Osteoblast (primary cell): ENCODE measurements at places on chromosomes 1 and 21. TPM values are rescaled to one million over a fixed set of nuclear protein-coding genes. Genes with fewer than 3 reads are reported as not detected.
A peak's percentile ranks its signal among the peaks of the same experiment; 100 is the strongest.

DNA sequence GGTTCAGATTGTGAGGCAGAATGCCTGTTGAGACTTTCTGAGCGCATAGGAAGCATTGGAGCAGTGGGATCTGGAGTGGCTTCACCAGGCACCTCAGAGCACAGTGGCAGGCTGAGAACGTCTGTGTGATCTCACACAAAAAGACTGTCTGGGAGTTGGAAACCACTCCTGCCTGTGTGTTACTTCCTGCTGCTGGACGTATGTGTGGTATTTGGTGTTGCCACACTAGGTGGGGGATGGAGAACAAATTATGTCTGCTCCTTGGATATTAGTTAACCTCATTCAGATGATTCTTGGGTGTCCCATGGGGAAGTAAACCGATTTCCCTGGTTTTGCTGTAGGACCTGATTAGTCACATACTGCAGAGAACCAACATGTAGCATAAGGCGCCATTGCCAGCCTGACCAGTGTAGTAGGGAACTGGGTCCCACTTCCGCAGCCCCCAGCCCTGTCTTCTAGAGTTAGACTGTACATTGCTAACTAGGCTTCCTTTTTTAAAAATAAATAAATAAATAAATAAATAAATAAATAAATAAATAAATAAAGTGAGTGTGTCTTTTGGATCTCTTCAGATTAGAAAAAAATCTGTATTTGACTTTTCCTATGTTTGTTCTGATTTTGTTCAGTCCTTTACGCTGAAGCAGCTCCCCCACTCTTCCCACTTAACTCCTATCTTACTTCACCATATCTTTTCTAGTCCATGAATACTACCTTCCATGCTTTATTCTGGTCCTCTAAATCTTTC, 26.9 kb downstream of the UCK2 start:
- H3K36me3 ChIP-seq: no peaks in the 10 kb centered on the region
- H3K4me1 ChIP-seq: peaks cover 57% of the 10 kb centered on the region
- H3K27me3 ChIP-seq: no peaks in the 10 kb centered on the region
- peak overlapping the region; percentile 46 for H3K4me3 ChIP-seq
- peak; percentile 92 for DNase-seq

GRCh38 chr1:155022927-155023236, 10.7 kb downstream of the DCST2 start:
- H3K36me3 ChIP-seq: no peaks in the 10 kb centered on the region
- H3K27me3 ChIP-seq: no peaks in the 10 kb centered on the region
- no peak overlapping the region for H3K27ac ChIP-seq

DNA sequence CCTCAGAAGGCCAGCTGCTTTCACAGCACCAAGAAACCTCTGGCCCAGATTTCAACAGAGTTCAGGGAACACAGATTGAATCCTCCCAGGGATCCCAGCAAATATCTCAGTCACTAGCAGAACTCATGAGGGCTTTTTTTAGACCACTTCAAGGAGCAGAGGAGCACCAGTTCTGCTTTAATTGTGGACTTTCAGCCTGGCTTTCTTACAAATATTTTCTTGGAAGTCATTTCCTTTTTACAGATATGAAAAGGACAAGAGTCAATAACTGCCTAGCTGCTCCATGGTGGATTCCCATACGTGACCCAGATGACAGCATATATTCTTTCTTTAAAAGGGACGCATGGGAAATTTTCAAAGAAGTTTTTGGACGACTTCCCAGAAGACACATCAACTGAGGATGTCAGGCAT, 6.4 kb upstream of the LRRC8B start:
- no peaks in the 10 kb centered on the region for H3K27me3 ChIP-seq
- H3K36me3 ChIP-seq: no peaks in the 10 kb centered on the region
- H3K27ac ChIP-seq: no peak overlapping the region
- DNase-seq: no peak

DNA sequence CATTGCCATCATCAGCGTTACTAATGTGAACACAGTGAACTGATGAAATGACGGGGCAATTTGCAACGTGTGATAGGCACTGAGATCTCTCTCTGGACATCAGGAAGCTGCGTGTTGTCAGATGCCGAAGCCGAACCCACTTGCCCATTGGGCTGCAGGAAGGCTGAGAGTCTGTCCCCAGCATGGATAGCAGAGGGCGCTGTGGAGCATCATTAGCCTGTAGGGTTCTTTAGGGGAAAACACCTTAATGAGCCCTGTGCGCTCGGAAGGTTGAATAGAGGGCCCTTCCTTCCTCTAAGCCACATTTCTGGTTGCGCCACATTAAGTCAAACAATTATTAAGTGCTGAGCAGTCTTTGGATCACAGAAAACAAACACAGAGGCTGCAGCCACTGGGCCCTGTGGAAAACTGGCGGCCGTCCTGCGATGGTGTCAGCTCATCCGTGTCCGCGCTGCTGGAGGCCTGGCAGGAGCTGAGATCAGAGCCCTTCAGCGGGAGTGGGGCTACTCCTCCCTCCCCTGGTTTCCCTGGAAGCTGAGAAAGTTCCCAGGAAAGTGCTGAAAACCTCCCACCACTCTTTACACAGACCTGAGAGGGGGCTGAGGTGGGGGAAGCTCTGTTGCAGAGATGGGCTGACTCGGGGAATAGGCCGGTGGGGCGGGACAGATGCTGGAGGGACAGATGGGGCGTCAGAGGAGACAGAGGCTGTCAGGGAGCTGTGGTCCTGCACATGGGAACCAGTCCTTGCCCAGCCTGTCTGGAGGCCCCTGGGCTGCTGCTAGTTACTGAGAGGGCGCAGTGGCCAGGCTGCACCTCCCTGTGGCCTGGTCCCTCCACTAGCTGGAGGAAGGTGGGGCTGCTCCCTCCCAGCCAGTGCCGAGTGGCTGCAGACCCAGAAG, 12.7 kb downstream of the TFF2 start:
- no peaks in the 10 kb centered on the region for H3K4me1 ChIP-seq
- no peak overlapping the region for H3K4me3 ChIP-seq
- DNase-seq: no peak
- peaks cover 16% of the 10 kb centered on the region for H3K27me3 ChIP-seq
- H3K36me3 ChIP-seq: no peaks in the 10 kb centered on the region

DNA sequence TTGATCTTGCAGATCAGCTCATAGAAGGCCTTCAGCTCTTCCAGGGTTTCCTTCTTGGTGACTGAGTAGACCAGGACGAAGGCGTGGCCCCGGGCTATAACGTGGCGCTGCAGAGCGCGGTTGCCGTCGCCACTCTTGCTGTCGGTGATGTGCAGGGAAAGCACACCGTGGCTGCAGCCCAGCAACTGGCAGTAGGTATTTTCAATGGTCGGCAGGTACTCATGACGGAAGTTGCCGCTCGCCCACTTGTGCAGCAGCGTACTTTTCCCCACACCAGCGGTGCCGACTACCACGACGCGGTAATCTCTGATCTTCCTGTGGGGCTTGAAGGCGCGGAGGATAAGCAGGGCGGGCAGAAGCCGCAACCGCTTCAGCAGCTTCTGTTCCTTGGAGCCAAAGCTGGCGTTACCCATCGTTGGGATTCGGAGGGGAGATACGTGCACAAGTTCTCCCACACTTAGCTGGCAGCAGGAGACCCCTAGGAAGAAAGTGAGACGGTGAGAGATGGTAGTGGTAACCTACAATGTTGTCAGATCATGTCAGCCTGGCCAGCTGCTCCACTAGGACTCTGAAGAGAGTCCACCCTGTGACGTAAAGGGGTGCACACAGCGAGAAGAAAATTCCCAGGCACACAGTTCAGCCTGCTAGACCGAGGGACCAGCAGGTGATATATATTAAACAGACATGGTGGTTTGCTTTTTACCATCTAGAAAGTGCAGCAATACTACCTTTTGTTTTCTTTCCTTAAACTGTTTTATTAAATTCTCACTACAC, 3.4 kb downstream of the DIRAS3 start:
- no peaks in the 10 kb centered on the region for H3K36me3 ChIP-seq
- no peak overlapping the region for H3K4me3 ChIP-seq
- no peaks in the 10 kb centered on the region for H3K4me1 ChIP-seq
- no peak overlapping the region for H3K27ac ChIP-seq
- H3K27me3 ChIP-seq: peaks cover 2% of the 10 kb centered on the region

- H3K4me3 ChIP-seq: no peak overlapping the region
- no peaks in the 10 kb centered on the region for H3K27me3 ChIP-seq
- DNase-seq: peak; percentile 84
- H3K27ac ChIP-seq: no peak overlapping the region
Measured at GRCh38 chr1:59292562-59292961, 4.3 kb upstream of the FGGY start.

GRCh38 chr1:240947438-240948224, 335.7 kb upstream of the GREM2 start:
- DNase-seq: no peak
- no peak overlapping the region for H3K27ac ChIP-seq
- no peaks in the 10 kb centered on the region for H3K36me3 ChIP-seq

DNA sequence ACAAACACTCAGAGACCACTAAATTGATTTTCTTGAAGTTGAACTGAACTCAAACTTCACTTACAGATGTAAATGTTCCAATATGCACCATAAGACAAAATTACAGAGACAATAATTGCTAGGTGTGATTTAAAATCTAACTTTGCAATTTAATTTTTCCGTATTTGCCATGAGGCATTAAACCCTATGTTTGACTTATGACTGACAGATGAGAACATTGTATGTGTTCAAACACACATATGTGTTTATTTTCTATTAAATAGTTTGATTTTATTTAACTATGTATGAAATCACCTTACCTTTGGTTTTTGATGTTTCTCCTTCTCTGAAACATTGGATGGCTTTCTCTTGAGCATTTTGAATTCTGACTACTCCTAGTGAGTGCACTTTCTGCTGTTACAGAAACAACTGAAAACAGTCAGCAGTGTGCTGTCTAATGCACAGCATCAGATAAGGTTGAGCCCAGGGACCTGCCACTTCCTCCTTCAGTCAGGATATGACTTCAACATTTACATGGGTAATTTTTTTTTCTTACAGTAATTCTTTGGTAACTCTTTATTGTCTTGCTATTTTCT, at the start of gene SAMSN1:
Gene SAMSN1, minus strand, starts transcription at position 410 of the 575 bp plus-strand sequence. Its CDS starts 54 bp downstream, at position 356.
- H3K4me1 ChIP-seq: no peaks in the 10 kb centered on the region
- no peak within 1 kb of the TSS for H3K4me3 ChIP-seq
- no peak within 1 kb of the TSS for H3K27ac ChIP-seq

DNA sequence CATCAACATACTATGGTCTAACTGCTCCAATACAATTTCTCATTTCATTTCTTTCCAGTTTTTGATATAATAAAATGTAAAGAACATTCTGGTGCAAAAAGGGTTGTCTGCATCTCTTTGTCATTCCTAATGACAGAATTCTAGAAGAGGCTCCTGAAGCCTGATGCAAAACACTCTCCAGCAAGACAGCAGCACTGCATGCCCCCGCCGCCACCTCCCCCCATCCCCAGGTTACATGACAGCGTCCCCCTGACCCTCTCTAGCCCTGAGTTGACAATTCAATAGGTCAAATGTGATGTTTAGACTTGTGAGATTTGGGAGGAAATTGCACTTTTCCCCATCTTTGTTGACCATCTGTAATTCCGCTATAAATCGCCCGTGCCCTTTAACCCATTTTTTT, 64.6 kb upstream of the C1orf21 start:
- H3K36me3 ChIP-seq: no peaks in the 10 kb centered on the region
- H3K27me3 ChIP-seq: peaks cover 2% of the 10 kb centered on the region
- no peak overlapping the region for H3K4me3 ChIP-seq
- no peak for DNase-seq
- no peaks in the 10 kb centered on the region for H3K4me1 ChIP-seq

DNA sequence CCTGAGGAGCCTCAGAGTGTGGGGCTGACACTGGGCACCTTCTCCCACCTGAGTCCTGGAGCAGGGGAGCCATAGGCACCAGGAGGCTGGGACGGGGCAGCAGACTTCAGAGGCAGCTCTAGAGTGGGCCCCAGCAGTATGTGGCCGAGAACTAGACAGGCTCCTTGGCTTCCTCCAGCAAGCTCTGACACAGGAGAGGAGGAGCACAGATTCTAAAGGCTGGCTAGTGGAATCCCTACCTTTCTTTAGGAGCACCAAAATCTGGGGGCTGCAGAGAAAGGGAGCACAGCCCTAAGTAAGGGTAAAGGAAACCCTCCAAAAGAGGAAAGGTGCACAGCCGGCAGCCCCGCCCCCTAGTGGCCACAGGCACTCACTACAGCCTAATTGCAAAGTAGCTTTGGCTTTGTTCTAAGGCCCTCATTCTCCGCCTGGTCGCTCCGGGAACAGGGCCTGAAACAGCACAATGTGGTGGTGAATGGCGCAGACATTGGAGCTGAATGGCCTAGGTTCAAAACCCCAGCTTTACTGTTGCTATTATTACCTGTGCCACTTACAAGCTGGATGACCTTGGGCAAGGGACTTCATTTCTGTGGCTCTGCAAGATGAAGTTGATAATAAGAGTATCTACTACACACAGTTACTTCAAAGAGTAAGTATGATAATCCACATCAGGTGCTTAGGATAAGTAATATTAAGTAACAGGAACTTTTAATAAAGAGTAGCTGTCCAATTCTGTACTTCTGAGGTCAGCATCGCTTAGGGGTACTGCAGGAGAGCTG, 8.8 kb upstream of the GUCA2A start:
- H3K36me3 ChIP-seq: no peaks in the 10 kb centered on the region
- H3K4me1 ChIP-seq: peaks cover 22% of the 10 kb centered on the region
- H3K27me3 ChIP-seq: no peaks in the 10 kb centered on the region
- H3K4me3 ChIP-seq: no peak overlapping the region
- no peak overlapping the region for H3K27ac ChIP-seq

GRCh38 chr1:3524556-3525203, 70.2 kb downstream of the ARHGEF16 start:
- H3K36me3 ChIP-seq: peaks cover 6% of the 10 kb centered on the region
- no peak overlapping the region for H3K4me3 ChIP-seq
- no peak for DNase-seq
- peaks cover 6% of the 10 kb centered on the region for H3K4me1 ChIP-seq
- H3K27ac ChIP-seq: no peak overlapping the region

- H3K36me3 ChIP-seq: peaks cover 67% of the 10 kb centered on the region
- no peak overlapping the region for H3K4me3 ChIP-seq
- H3K27me3 ChIP-seq: no peaks in the 10 kb centered on the region
- H3K4me1 ChIP-seq: no peaks in the 10 kb centered on the region
Measured at GRCh38 chr1:77579547-77579946, 102.9 kb downstream of the ZZZ3 start.

DNA sequence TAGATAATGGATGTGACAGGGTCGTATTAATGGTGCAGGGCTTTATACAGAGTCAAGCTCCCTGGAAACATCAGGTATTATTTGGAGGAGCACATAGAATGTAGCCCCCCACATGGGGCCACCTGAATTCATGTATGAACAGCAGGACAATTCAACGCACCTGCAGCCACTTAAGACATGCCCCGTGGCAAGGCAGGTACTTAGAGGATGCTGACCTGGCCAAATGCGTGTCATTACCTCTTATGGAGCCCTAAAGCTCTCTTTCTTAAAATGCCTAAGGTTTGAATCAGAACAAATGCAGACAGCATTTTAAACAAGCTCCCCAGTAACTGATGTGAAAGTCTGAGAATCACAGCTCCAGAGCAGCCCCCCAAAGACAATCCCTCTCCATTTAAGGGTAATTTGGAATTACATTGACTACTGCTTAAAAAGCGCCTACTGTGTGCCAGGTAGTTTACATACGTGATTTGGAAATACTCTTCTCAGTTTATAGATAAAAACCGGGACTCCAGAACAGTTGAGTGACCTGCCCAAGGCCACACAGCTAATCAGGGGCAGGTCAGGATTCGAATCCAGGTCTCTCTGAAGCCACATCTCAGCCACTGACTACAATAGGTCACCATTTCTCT, 71.0 kb upstream of the KLHDC7A start:
- no peak for DNase-seq
- no peak overlapping the region for H3K4me3 ChIP-seq
- H3K36me3 ChIP-seq: no peaks in the 10 kb centered on the region
- H3K4me1 ChIP-seq: no peaks in the 10 kb centered on the region
- no peaks in the 10 kb centered on the region for H3K27me3 ChIP-seq

- peak; percentile 55 for DNase-seq
- H3K4me3 ChIP-seq: no peak overlapping the region
- peak overlapping the region; percentile 87 for H3K27ac ChIP-seq
- H3K36me3 ChIP-seq: peaks cover 12% of the 10 kb centered on the region
- peaks cover 49% of the 10 kb centered on the region for H3K4me1 ChIP-seq
Measured at GRCh38 chr1:23103001-23103889, 65.4 kb downstream of the LUZP1 start.

Gene PPFIA4
- total RNA-seq: 8.0 and 10.9 TPM in 2 replicates

Gene ADGRB2
- total RNA-seq: 5.8 and 7.4 TPM in 2 replicates

Gene UHMK1
- 43.9 and 51.4 TPM in 2 replicates for total RNA-seq

Gene UTS2
- total RNA-seq: under 0.01 and 0.29 TPM in 2 replicates

Gene KRTAP19-3
- not detected in 2 replicates for total RNA-seq
